Heart right ventricle (tissue), 16 donors: ENCODE measurements at places on chromosomes 12 and 14. TPM values are rescaled to one million over a fixed set of nuclear protein-coding genes. Genes with fewer than 3 reads are reported as not detected.

DNA sequence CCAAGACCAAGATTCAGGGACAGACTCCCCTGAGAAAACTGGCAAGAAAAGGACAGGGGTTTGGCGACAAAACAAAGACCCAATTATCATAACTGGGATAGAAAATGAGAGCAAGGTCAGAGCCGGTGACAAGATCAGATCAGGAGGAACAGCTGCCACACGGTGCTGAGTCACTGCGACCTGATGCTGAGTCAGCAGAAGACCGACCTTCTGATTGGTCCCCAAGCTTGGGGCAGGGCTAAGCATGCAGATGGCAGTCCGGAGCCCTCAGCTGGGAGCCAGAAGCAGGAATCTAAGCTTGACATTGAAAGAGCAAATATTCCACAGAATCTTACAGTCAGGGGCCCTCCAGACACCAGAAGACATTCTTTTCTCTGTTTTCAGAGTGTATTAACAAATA lies 19.1 kb upstream of the ARMH4 start:
- H3K36me3 ChIP-seq: no peaks in the 10 kb centered on the region
- no peaks in the 10 kb centered on the region for H3K27me3 ChIP-seq
- peak; percentile 46 for DNase-seq
- peaks cover 12% of the 10 kb centered on the region for H3K4me1 ChIP-seq

- no peak overlapping the region for H3K4me3 ChIP-seq
- no peak overlapping the region for H3K27ac ChIP-seq
- no peaks in the 10 kb centered on the region for H3K4me1 ChIP-seq
- no peak for DNase-seq
- H3K36me3 ChIP-seq: no peaks in the 10 kb centered on the region
- H3K27me3 ChIP-seq: no peaks in the 10 kb centered on the region
These were observed 813.0 kb downstream of the GALC start for GRCh38 chr14:87179936-87180335.

The SYNDIG1L gene
- total RNA-seq: 0.15 TPM

DNA sequence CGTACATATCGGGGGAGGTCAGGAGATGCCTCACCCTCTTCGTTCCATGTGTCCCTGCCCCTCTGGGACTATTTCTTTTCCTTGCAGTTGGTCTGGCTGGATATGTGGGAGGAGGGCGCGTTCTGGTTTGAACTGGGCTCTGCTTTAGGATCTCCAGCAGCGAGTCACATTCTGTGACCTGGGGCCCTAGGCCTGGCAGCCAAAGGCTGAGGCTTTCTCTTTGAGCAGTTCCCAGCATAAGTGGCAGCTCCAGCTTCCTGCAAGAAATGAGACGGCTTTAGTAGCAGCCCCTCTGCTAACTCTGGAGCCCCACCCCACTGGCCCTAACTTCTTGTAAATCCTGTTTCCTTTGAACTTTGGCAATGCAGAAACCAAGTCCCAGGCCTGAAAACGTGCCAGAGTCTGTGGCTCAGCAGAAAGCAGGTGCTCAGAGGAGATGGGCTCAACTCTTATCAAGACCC lies 274.8 kb downstream of the DPF3 start:
- H3K4me3 ChIP-seq: no peak overlapping the region
- H3K27me3 ChIP-seq: no peaks in the 10 kb centered on the region
- no peaks in the 10 kb centered on the region for H3K36me3 ChIP-seq
- DNase-seq: no peak
- H3K27ac ChIP-seq: peak overlapping the region; percentile 82

GRCh38 chr14:20609215-20610001 lies 18.2 kb upstream of the RNASE12 start:
- peak overlapping the region; percentile 96 for H3K4me3 ChIP-seq
- no peak overlapping the region for H3K27ac ChIP-seq
- no peaks in the 10 kb centered on the region for H3K27me3 ChIP-seq
- peak; percentile 28 for DNase-seq
- peaks cover 21% of the 10 kb centered on the region for H3K4me1 ChIP-seq

The TBC1D30 gene
- 1.1 TPM for total RNA-seq

The VRTN gene
- total RNA-seq: not detected

- peaks cover 3% of the 10 kb centered on the region for H3K27me3 ChIP-seq
- no peak overlapping the region for H3K27ac ChIP-seq
- no peaks in the 10 kb centered on the region for H3K4me1 ChIP-seq
- no peak overlapping the region for H3K4me3 ChIP-seq
- peak; percentile 13 for DNase-seq
These were observed 25.5 kb upstream of the DTX1 start for GRCh38 chr12:113030875-113031525.

The NEMF gene
- total RNA-seq: 45.5 TPM
